Chondrocyte (in vitro differentiated cells): ENCODE measurements at places on chromosomes 13 and 19. TPM values are rescaled to one million over a fixed set of nuclear protein-coding genes. Genes with fewer than 3 reads are reported as not detected.

DNA sequence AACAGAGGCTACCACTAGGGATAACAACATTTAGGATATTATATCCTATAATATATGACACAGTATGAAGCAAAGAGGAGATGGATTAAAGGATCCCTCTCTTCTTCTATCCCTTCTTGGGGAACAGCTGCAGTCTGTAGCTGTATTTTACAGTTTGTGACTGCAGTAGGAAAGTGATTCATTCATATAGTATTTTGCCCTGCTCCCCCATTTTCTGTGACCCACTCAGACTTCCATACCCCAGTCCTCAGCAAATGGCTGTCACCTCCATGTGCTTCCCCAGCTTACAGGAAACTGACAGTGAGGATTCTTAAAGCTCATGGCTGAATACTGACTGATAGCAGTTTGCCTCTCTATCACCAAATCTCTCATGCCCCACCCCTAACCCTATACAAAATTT, 27.5 kb downstream of the MICU2 start:
- no peak for DNase-seq

Gene NXNL1
- not detected in 3 replicates for total RNA-seq

Gene BCL3
- total RNA-seq, result 9.2 to 14.9 TPM (median 11.8 TPM) in 3 replicates

- peak; percentile 94 for DNase-seq
These were observed 53.7 kb downstream of the RASA3 start for GRCh38 chr13:114078461-114079451.

Gene DOCK9
- 45.4 to 55.5 TPM (median 45.9 TPM) in 3 replicates for total RNA-seq

DNA sequence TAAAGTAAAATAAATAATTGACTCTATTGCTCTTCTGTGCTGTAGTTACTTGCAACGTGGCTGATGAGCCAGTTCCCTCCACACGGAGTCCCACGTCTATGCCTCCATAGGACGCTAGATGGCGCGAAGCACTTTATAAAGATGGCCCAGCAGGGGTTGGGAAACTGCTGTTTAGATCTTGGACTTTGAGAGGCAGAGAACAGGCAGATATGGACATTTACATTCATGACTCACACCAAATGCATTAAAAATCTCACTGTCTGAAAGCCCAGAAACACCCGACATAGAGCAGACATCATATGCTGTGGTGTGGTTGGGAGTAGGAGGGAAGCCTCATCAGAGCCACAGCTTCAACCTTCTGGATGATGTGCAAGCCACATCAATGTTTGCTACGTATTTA, 643.1 kb upstream of the ARGLU1 start:
- no peak for DNase-seq

GRCh38 chr19:54541712-54542111, 31.9 kb upstream of the LILRA2 start:
- DNase-seq, result no peak

- no peak for DNase-seq
These were observed at the start of gene CUL4A for GRCh38 chr13:113209336-113209758. CUL4A (plus strand) TSS chr13:113209613; CDS start chr13:113209628, 15 bp downstream.

Gene OR7D4
- total RNA-seq, result not detected in 3 replicates

DNA sequence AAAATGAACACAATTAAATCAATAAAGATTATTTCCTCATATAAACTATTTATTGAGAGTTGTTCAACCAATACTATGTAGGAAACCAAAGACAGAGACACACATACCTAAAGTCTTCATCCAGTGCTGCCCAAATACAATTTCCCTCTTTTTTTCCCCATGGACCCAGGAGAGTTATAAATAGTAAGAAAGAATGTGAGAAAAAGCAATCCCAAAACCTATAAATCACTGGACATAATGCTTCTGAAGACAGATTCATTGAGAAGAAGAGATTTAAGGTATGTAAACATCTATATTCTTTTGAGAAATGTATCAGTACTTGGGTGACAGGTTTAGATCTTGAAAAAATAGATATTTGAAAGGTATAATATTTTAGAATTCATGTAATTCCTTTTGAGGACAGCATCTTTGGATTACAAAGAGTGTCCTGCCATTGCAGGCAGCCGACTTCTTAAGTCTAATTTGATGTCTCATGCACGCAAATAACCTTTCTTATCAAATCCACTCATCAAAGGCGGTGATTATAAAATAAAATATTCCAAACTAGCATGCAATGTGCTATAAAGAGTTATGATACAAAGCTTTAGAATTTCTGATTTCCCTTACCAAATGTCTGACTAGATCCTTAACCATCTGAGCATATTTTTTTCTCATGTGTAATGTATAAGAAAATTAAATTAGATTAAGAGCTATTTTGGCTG, 739.4 kb downstream of the LIG4 start:
- DNase-seq, result no peak

- no peak for DNase-seq
These were observed 1043.4 kb downstream of the DIAPH3 start for GRCh38 chr13:59120297-59120843.

Gene TEX30
- total RNA-seq, result 10.6 to 11.1 TPM (median 11.0 TPM) in 3 replicates

Gene KIR2DL3
- total RNA-seq, result not detected in 3 replicates
